Peyer's patch (tissue), 4 donors: ENCODE measurements at places on chromosomes 2 and 18. TPM values are rescaled to one million over a fixed set of nuclear protein-coding genes. Genes with fewer than 3 reads are reported as not detected.
A peak's percentile ranks its signal among the peaks of the same experiment; 100 is the strongest.

Gene OTOS
- not detected for total RNA-seq

Gene SLC9A4
- not detected for total RNA-seq

Gene ACMSD
- total RNA-seq: not detected

DNA sequence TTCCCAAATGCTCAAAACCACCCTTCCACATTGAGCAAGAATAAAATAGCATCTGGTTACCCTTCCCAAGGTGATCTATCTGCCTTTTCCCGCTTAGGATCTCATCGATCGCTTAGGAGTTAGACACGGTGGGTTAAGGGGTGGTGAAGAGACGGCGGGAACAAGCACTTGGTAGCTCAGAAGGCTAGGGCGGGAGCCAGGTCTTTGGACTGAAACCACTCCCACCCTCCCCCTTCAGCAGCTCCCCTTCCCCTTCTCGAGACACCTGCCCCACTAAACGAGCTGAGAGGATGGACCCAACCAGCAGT is 513 bp downstream of the THOC1 start:
- no peaks in the 10 kb centered on the region for H3K27me3 ChIP-seq
- no peak for DNase-seq
- peak overlapping the region; percentile 90 for H3K27ac ChIP-seq
- H3K4me3 ChIP-seq: peak overlapping the region; percentile 73
- H3K36me3 ChIP-seq: no peaks in the 10 kb centered on the region

GRCh38 chr2:121436918-121437317 is 93.8 kb upstream of the RNU4ATAC start:
- H3K27ac ChIP-seq: no peak overlapping the region
- H3K36me3 ChIP-seq: no peaks in the 10 kb centered on the region
- H3K27me3 ChIP-seq: no peaks in the 10 kb centered on the region
- H3K4me3 ChIP-seq: no peak overlapping the region
- no peaks in the 10 kb centered on the region for H3K4me1 ChIP-seq
- DNase-seq: no peak

GRCh38 chr2:151198645-151199044 is 63.0 kb downstream of the RBM43 start:
- H3K4me3 ChIP-seq: no peak overlapping the region
- no peaks in the 10 kb centered on the region for H3K4me1 ChIP-seq
- no peaks in the 10 kb centered on the region for H3K36me3 ChIP-seq
- H3K27ac ChIP-seq: no peak overlapping the region
- no peak for DNase-seq
- H3K27me3 ChIP-seq: no peaks in the 10 kb centered on the region

- no peak overlapping the region for H3K4me3 ChIP-seq
- H3K36me3 ChIP-seq: no peaks in the 10 kb centered on the region
- no peak overlapping the region for H3K27ac ChIP-seq
Measured at GRCh38 chr18:36108601-36109000, 20.5 kb downstream of the SLC39A6 start.

GRCh38 chr2:180314086-180314485 is 307.0 kb upstream of the CWC22 start:
- H3K4me3 ChIP-seq: no peak overlapping the region
- DNase-seq: no peak
- H3K36me3 ChIP-seq: no peaks in the 10 kb centered on the region
- no peaks in the 10 kb centered on the region for H3K4me1 ChIP-seq
- H3K27ac ChIP-seq: no peak overlapping the region

DNA sequence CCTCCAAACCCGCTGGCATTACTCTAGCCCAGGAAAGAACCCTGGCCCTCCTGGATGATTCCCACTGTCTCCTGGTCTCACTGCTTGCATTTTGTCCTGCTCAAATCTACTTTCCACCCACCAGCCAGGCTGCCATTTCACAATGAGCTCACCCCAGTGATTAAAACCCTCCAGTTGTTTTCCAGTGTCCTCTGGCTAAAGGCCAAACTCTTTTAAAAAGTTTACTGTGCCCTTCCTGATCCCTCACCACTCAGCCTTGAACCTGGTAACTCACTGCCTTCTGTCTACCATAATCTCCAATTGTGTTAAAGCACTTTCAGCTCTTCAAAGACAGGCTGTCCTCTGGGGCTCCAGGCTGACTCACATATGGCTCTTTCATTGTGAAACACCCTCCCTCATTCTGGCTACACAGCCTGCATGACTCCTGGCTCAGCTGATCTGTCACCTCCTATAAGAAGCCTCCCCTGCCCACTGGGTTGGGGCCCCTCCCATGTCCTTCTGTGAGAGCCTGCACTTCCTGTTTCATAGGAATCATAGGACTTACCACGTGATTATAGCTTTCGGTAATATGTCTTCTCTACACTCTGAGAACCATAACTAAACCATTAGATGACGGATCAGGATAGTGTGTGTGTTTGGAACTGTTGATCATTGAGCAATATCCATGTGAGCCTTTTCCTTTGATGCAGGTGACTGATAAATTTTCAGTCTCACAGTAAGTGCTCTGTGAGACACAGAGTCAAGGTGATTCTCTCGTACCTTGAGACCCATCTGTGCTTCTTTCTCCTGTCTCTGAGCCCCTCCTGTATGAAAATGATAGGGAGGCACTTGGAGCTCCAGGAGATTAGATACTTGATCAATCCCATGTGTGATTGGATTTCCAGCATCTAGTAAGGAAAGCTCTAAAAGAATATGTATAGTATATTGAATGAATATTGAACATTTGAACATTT is 590.8 kb upstream of the ID2 start:
- no peak overlapping the region for H3K4me3 ChIP-seq
- no peaks in the 10 kb centered on the region for H3K4me1 ChIP-seq
- no peak for DNase-seq
- no peaks in the 10 kb centered on the region for H3K27me3 ChIP-seq
